ENCODE measurements at places on chromosomes 4 and X.

DNA sequence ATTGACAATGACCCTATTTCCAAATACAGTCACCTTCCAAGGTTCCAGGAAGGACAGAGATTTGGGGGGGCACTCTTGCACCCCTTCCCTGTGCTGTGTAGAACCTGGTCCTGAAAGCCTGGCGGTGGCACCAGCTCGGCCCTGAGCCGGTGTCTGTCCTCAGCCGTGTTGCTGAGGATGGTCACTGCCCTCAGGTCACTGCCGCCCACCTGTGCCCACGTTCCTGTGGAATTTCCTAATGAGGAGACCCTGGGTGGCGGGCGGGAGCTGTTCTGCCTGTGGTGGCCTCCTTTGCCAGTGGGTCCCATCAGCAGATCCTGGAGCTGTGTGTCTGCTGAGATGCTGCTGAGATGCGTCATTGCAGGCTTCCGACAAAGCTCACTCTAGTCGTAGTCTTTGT is 32.9 kb downstream of the NELFA start:
- no peak for DNase-seq

GRCh38 chr4:108555701-108556100 is 64.7 kb upstream of the RPL34 start:
- no peak for DNase-seq

DNA sequence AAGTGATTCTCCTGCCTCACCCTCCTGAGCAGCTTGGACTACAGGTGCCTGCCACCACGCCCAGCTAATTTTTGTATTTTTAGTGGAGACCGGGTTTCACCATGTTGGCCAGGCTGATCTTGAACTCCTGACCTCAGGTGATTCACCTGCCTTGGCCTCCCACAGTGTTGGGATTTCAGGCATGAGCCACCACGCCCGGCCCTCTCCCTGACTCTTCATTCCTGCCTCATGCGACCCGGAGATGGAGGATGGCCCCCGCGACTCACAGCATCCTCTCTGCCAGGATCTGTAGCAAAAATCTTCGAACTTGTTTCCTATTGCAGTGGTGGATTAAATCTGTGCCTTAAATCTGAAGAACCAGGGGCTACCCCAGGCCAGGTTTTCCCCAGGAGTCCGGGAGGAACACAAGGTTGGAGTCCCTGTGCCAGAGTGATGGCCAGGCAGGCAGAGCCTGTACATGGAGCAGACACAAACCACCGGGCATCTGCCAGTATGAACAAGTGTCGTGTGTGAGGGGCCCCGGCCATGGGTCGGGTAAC is 11.5 kb downstream of the CPLX1 start:
- DNase-seq: no peak

- no peak for DNase-seq
Measured at GRCh38 chr4:172352356-172352755, 539.2 kb downstream of the GALNTL6 start.

DNA sequence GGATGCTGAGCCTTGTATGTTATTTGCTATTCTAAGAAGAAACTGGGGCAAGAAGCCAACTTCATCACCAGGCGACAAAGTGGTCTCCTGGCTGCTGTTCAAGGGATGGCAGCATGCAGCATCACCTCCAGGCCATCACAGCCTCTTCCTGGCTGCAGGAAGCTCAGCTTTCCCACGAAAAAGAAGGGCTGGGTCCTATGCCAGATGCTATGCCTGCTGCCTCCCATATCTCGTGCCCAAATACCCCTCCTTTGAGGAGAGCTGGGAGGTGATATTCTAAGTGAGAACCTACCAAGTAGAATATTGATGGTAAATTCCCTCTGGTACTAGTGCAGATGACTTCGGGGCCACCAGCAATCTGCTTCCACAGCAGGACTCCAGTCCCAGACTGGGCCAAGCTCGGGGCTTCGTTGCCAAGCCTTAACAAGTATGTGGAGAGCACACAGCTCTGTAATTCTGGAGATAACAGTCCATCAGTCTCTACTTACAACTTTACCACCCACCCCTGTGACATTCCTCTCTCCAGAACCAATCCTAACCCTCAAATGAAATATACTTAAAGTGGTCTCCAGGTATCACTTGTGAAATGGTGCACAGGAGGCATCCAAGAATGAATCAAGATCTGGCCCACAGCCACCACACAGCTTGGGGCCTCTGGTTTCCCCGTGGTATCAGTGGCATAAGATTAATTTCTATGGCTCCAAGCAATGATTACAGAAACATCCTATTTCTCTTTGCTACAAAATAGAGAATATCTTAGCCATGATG is 149.3 kb downstream of the PALLD start:
- DNase-seq: no peak

- DNase-seq: no peak
Measured at GRCh38 chr4:110780538-110780937, 157.7 kb upstream of the PITX2 start.

DNA sequence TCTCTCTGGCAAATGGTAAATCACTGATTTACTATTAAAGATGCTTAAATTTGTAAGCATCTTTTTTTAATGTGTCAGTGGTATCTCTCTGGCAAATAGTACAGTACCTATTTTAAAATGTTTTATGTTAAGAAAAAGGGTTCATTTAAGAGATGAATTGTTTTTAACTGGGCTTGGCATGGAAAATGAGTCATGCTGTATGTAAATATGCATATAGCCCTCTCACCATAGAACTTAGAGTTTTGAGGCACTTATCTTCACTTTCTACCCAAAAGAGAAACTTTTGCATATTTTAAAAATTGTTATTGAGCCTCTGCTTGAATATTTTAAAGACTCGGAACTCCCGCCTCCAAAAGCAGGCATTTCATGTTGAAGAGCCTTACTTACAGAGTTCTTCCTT is 37.9 kb downstream of the KLHL34 start:
- no peak for DNase-seq

DNA sequence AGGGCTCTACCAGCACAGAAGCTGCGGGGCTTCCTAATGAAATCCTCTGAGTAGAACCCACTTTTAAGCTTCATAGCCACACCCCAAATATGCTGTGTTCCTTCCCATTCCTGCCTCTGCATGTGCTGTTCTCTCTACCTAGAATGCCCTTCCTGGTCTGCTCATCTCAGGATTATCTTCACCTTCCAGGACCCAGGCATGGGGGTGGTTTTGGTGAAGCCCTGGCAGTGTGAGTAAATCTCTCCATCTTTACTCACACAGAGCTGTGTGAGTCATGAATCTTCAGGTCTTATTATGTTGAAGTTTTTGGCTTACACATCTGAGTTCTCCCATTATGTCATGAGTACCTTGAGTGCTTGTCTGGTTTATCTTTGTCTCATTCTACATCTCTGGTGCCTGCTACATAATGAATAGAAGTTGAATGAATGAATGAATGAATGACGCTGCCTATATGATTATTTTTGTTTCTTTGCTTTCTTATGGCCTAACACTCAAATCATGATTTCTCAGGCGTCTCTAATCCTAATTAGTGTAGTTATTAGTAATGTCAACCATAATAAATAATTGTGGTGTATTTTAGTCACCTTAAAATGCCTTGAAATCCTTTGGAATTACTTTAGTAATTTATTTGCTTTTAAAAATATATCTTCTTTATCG is 41.9 kb downstream of the HADH start:
- DNase-seq: no peak

DNA sequence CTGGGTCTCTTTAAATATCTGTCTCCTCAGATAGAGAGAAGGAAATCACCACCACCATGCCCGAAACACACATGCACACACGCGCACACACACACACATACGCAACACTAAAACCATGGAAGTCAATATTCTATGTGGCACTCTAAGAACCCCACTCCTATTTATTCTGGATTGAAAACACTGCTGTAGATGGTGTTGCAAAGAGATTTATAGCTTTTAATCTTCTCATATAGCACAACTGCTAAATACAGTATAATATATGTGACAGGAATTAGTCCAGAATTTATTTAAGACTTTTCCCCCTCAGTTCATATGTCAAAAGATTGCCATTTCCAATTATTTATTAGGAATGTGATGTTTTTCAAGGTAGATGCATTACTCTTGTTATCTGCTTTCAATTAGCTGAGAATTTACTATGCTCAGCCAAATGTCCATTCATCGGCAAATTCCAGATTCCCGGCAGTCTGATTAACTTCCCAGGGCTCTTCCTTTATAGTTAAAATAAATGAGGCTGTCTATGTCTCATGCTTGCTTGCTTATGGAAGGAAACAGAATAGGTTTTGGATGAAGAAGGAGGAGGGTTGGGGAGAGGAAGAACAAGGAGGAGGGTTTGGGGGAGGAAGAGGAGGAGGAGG is 115.4 kb upstream of the NDP start:
- no peak for DNase-seq

GRCh38 chr4:21811565-21811964 is 137.0 kb downstream of the KCNIP4 start:
- no peak for DNase-seq

GRCh38 chrX:101986586-101986985 is 54.8 kb upstream of the ZMAT1 start:
- no peak for DNase-seq

DNA sequence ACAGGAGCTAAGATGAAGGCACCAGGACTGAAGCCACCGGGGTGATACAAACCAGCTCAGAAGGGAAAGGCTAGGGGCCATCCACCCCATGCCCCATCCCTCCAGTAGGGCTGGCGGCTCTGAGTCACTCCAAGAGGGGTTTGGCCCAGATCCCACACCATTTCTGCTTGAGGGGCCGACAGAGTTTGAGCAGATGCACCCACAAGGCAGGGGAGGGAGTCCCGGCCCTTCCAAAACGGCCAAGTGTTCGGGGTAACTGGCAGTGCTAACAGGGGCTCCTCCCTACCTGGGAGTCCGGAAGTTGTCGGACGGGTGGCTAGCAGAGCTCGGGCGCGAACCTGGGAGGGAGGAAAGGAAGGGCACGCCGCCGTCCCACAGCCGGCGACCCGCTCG is 412 bp downstream of the SLC10A3 start:
- no peak for DNase-seq

- DNase-seq: no peak
Measured at GRCh38 chr4:147366164-147366563, 114.7 kb upstream of the EDNRA start.

GRCh38 chrX:8272821-8273220 is 101.8 kb upstream of the VCX2 start:
- no peak for DNase-seq

GRCh38 chr4:10299601-10300000 is 157.6 kb downstream of the ZNF518B start:
- DNase-seq: no peak

GRCh38 chr4:39451423-39452023 is 7.2 kb downstream of the RPL9 start:
- no peak for DNase-seq

All from globus pallidus (tissue), 1 donor.